Peyer's patch (tissue), 4 donors: ENCODE measurements at places on chromosomes 6 and 20.

GRCh38 chr6:56984361-56984760 lies 29.5 kb downstream of the BEND6 start:
- DNase-seq = no peak

DNA sequence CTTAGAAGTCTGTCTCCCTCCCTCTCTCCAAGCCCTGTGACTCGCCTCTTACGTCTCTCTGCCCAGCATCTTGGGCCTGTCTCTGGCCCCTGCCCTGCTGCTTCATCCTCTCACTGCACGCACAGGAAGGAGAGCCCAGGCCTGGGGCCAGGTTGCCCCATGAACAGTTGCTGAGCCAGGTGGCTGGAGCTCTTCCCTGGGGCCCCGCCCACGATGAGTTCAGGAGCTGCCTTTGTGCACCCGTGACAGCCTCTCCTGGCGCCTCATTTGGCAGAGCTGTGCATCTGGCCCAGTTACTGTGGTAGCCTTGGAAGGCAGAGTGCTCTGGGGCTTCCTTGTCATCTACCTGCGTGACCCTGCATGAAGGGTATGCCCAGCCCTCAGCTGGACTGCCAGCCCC lies 44.5 kb downstream of the SLC52A3 start:
- DNase-seq = no peak

- DNase-seq = no peak
These were observed 6.7 kb upstream of the KHDC1L start for GRCh38 chr6:73231986-73232391.

GRCh38 chr6:33989016-33989854 lies 156.7 kb downstream of the GRM4 start:
- DNase-seq = no peak

DNA sequence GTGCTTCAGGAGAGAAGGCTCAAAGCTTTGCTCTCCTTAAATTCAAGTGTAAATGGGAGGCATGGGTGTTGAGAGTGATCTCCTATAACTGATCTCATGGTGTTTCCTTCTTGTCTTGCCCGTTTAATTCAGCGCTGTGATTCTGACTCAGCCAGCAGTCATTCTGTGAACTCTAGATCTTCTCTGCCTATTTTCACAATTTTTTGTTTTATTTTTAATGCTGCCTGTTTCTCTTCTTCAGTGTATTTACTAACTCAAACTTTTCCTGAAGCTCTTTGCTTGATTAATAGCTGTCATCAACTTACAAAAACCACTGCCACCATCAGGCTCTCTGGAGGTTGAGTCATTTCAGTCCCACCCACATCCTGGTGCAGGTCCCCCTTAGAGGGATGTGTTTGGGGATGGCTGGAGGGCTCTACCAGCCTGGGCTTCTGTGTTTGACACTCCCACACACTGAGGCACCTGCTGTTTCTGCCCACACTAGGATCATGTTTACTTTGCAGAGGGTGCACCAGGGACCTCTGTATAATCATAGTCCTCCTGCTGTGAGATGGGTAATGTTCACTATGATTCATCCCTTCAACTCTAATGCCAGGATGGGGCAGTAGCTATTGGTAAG lies 94.0 kb downstream of the SHLD1 start:
- no peak for DNase-seq

DNA sequence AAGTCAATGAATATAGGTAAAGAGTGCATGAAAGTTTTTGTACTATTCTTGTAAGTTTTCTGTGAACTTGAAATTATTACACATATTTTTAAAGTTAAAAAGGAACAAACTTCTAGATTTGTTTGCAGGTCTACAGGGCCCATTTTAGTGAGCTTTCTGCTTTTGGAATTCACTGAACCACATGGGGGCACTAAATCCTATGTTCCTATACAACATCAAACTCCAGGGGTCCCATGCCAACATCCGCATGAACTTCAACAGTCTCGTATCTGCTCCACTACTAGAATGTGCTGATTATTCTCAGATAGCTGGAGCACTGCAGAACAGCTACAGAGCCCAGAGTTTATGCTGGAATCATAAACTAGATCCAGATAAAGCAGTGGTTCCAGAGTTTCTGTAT lies 347.9 kb upstream of the SPTLC3 start:
- no peak for DNase-seq

DNA sequence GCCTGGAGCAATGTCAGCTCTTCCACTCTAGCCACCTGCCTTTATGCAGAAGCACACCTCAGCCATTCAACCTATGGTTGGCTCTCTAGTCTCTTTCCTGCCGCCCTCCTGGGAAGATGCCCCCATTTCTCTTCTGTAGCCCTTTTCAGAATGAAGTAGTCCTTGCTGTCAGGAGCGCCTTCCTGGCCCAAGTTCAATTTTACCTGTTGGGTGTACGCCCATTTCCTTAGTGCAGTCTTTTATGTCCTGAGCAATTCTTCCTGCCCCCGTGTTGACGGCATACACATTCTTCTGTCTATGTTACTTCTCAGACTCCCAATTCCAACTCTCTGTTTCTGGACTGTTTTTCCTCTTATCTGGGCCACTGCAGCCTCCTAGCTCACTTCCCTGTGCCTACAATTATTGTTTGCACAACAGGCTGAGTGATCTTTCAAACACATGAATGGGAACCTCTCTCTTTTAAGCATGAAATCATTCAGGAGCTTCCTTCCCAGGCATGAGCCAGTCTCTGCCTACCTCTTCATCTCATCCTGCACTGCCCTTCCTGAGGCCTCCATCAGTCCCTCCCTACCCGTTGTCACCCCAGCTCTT lies 389.2 kb downstream of the CD83 start:
- DNase-seq = no peak

DNA sequence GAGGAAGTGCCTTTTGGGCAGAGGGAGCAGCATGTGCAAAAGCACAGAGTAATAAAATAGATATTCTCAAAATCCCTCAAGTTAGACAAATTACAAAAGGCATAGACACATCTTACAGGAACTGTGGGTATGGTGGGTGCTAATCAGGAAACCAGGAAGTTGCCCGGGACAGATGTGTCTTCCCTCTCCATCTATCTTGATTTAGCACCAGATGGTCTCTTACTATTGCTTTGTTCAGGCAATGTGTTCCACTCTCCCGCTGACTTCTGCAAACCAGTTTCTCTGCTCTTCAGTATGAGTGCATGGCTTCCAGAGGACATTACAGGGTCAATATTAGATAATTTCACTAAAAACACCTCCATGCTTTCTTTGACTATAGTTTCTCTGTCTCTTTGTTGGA lies 13.2 kb downstream of the CITED2 start:
- DNase-seq = no peak

DNA sequence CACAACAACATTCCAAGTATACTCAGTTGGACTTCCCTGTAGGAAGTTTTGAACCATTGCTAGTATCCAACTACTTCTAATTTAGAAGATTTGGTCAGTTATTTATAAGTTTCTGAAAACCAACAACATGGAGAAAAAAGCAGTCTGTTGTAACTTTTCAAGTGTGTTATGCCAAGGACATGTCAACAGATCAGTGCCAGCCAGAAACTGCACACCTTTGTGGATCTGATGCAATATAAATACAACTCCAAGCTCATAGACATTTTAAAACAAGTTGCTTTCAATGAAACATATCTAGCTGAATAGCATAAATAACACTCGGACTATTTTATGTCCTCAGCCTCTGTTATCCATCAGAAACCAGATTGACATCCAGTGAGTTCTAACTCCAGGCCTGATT lies 58.3 kb upstream of the CARMIL1 start:
- DNase-seq = no peak
